Occipital lobe (tissue), 3 donors: ENCODE measurements at places on chromosomes 12 and 14.

- no peak for DNase-seq
Observed at GRCh38 chr12:85657251-85657650, 179.0 kb downstream of the RASSF9 start.

DNA sequence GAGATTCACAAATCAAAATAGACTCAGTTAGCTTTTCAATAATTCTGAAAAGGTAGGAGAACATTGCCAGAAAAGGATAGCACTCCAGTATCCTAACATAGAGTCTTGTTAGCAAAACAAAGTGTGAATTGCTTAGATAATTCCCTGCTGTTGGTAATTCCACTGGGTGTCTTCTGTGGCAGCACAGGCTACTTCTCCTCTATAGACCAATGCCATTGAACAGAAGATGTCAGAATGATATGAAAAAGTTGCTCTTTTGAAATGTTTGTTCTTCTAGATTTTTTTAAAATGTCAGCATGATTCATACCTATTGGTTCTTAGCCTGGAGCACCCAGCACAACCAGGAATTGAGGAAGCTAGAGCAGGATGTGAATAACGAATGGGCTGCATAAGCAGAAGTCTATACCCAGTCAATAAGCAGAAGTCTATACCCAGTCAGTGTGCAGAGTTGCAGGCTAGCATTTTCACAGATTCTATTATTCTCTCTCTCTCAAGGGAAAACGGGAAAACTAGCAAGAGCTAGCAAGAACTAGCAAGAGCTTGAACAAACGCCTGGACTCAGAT is 112.8 kb downstream of the SYT1 start:
- DNase-seq = no peak

GRCh38 chr12:46610754-46611153 is 215.0 kb downstream of the SLC38A4 start:
- no peak for DNase-seq

DNA sequence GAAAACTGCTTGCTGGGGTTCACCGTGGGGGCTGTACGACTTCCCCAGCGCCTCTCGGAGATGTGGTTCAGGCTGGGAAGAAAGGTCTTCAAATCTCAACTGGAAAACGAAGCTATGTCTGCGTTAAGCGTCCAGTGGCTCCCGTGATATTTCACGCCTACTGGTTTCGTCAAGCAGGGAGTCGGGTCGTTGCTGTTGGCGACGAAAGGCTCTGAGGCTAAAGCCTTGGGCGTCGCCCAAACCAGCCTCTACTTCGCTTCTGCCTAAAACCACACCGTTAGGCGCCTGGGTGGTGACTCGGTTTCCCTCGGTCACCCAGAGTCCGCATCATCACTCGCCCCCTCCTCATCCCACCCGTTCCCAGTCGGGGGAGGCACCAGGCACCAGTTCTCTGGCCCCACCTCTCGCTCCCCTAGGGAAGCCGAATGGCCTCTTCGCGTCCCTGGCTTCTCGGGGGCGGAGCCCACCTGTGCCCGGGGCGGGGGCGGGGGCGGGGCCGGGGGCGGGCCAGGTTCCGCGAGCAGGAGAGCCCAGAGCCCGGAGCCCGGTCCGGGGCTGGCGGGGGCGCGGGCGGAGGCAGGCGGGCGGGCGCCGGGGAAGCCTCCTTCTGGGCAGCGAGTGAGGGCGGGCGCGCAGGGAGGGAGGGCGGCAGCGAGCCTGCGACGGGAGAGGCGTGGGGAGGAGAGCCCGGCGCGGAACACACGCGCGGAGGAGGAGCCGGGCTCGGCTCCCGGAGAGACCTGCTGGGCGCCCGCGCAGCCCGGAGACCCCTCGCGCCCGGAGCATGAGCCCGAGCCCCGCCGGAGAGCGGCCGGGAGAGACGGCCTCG is at the start of gene B4GALNT3:
Gene B4GALNT3 (plus strand): TSS at position 510 of the 829 bp plus-strand sequence. CDS start 438 bp downstream, outside the sequence.
- peak; percentile 15 for DNase-seq

- no peak for DNase-seq
Observed at GRCh38 chr14:92259613-92260357, 63.2 kb upstream of the SLC24A4 start.

DNA sequence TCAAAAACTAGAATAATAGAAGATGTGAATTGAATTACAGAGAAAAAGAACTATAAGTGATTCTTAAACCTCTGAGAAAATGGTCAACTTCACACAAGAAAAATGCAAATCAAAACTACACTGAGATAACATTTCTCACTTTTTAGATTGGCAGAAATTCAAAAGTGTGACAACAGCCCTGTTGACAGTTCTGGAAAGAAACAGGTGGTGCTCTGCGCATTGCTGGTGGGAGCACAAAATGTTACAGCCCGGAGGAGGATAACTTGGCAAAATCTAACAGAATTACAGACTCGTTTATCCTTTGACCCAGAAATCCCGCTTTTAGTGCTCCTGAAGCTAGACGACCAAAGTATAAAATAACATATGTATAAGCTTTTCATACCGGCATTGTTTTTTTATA is 222.5 kb upstream of the CNTN1 start:
- DNase-seq = no peak

GRCh38 chr12:31118347-31119191 is 44.9 kb downstream of the DDX11 start:
- no peak for DNase-seq

- DNase-seq = no peak
Observed at GRCh38 chr12:2439332-2440100, 355.3 kb upstream of the FKBP4 start.

- DNase-seq = no peak
Observed at GRCh38 chr12:120940799-120941198, 36.6 kb upstream of the SPPL3 start.

DNA sequence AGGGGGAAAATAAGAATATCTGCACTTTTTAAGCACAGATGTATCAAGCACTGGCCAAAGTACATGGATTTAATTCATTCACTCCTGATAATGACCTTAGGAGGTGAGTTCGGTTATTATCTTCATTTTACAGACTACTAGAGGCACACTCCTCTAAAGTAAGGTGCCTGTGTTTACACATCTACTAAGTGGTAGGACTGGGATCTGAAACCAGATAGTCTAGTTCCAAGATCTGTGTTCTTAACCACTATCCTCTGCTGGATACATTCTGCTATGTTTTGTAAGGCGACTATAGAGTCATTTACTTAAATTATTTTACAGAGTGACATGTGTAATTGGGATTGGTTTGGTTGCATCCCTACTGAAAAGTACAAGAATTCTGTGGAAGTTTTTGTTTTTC is 175.3 kb downstream of the ESR2 start:
- DNase-seq = no peak

GRCh38 chr12:13745111-13745860 is 236.1 kb downstream of the GRIN2B start:
- DNase-seq = no peak

DNA sequence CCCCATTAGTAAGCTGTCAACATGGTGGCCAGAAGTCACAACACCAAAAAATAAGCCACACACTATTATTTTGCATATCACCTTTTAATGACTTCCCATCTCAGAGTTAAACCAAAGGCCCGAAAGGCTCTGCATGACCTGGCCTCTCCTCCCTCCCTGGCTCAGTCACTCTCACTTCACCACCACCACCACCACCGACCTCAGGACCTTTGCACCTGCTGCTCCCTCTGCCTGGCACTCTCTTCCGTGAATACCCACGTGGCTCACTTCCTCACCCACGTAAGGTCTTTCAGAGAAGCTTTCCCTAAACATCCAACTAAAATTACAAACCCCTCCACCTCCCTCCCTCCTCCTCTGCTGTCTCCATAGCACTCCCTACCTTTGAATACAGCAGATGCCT is 134.3 kb downstream of the RIMBP2 start:
- no peak for DNase-seq

DNA sequence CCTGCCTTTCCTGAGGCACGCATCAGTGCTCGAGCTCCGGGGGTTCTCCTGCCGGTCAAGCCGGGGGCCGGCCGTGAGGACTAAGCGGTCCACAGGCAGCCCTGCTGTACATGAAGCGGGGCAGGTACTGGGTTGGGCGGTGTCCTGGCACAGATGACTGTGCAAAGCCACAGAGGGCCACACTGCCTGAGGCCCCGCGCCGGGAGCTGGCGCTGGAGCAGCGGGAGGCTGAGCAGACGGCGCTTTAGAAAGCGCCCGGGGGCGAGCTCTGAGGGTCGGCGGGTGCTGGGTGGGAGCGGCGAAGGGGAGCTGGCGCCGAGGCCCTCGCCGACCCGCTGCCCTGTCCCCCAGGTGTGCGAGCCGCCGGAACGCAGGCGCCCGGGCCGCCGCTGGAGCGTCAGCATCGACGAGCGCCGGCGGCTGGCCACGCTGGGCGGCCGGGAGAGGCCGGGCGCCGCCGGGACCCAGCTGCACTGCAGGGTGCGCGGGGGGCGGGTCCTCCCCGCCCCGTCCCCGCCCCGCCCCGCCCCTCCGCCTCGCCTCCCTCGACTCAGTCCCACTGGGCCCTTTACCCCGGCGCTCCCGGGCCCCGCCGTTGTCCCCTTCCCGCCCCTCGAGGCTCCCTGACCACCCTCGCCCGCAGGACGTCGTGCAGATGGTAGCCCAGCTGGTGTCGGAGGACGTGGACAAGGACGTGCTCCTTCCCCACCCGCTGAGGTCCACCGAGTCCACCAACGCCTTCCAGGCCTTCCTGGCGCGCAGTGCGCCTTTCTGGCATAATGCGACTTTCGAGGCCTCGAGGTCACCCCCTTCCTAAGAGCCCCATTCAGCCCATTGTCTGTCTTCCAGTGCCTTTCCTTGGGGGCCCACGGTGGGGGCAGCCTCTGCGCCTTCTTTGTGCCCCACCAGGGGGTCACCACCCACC is 8.3 kb upstream of the MTA1 start:
- no peak for DNase-seq

DNA sequence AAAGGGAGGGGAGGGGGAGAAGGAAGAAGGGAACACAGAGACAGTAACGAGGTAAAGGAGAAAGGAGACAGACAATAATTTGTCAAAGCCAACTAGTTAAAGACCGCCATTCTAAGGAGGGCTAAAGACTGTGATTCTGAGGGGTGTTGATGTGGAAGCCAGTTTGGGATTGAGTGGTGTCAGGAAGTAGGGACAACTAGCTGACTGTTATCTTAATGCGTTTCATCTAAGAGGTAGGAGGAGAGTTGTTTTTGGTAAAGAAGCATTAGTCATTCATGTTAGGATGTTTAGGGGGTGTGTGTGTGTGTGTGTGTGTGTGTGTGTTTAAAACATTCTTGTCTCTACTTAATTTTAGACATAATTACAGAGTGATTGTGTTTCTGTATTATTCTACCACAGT is 95.0 kb downstream of the INSM2 start:
- no peak for DNase-seq
